Left lung (tissue), 14 donors: ENCODE measurements at places on chromosomes 11 and 22. TPM values are rescaled to one million over a fixed set of nuclear protein-coding genes. Genes with fewer than 3 reads are reported as not detected.

The ENTHD1 gene
- total RNA-seq = 0.16 TPM

DNA sequence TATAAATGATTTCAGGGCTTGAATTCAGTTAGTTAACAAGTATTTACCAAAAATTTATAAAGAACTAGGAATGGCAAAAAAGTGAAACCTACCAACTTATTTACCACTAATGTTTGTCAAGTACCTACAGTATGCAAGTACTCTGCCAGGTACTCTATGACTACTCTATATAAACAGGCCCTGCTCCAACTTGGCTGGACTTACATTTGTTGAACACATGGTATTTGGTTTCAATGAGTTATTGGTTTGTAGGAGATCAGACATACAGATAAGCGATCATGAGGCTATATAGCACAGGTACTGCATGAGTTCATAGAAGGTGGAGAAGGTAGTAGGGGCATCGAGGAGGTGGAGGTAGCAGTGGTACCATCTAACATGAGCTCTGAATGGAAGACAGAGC lies 159.9 kb upstream of the PDGFD start:
- DNase-seq = no peak

GRCh38 chr22:50473855-50474671 lies 772 bp downstream of the SBF1 start:
- DNase-seq = no peak

DNA sequence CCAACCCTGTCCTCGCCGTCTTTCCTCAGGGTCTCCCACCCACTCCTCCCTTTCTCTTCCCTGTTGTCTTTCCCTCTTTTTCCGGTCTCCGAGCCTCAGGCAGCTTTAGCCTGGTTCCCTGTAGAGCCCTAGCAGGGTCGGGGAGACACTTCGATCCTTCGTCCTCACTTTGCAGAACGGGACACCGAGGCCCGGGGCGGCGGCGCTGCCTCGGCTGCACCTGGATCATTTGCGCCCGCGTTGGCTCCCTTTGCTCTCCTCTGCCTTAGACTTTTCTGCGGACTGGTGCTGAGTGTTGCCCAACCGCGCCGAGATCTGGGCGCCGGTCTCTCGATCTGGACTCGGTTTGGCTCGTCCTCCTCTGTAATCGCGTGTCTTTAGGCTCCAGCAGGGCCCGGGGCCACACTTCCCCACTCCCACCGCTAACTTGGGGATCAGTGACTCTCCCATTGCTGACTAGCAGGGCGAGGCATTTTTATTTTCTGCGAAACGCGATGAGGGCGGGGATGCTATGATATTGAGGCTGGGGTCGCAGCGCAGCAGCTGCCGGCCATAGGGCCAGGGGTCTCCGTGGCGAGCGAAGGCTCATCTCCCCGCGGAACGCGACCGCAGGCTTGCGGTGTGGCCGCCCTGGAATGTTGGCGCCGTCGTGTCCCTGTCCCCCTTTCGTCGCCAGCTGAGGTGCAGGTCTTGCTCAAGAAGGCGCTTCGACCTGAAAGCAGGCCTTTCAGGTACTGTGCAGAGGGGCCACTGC lies 1.6 kb upstream of the E2F8 start:
- DNase-seq = no peak

GRCh38 chr11:111449696-111450479 lies 62.3 kb downstream of the BTG4 start:
- DNase-seq = no peak

- DNase-seq = no peak
Measured at GRCh38 chr11:10970926-10971325, 113.1 kb upstream of the ZBED5 start.
